ENCODE measurements at places on chromosomes 3 and 15. TPM values are rescaled to one million over a fixed set of nuclear protein-coding genes. Genes with fewer than 3 reads are reported as not detected.

The MCTP2 gene
- 1.1 TPM for total RNA-seq

The CNTN6 gene
- 1.0 TPM for total RNA-seq

The PPP1R2 gene
- total RNA-seq = 49.7 TPM

The FGF12 gene
- total RNA-seq = 0.09 TPM

The CCDC39 gene
- total RNA-seq = 0.23 TPM

The SPESP1 gene
- total RNA-seq = 4.8 TPM

The HIGD2B gene
- not detected for total RNA-seq

The KBTBD13 gene
- not detected for total RNA-seq

The PPARG gene
- 16.6 TPM for total RNA-seq

The ZNF662 gene
- total RNA-seq = 1.4 TPM

The EXD1 gene
- not detected for total RNA-seq

The CIDEC gene
- 92.0 TPM for total RNA-seq

The CAND2 gene
- total RNA-seq = 6.0 TPM

The VEPH1 gene
- 5.3 TPM for total RNA-seq

The CFAP20DC gene
- 5.4 TPM for total RNA-seq

The TGM4 gene
- total RNA-seq = 0.17 TPM

The RPL22L1 gene
- 338 TPM for total RNA-seq

The PRSS50 gene
- not detected for total RNA-seq

The DAZL gene
- total RNA-seq = not detected

The MKRN3 gene
- total RNA-seq = 2.0 TPM

The AP4E1 gene
- total RNA-seq = 8.1 TPM

The C3orf22 gene
- not detected for total RNA-seq

The EPHA3 gene
- total RNA-seq = 1.9 TPM

The HYAL1 gene
- total RNA-seq = 4.0 TPM

The ISL2 gene
- 0.12 TPM for total RNA-seq

The TNFSF10 gene
- total RNA-seq = not detected

The SLC27A2 gene
- total RNA-seq = not detected

The EEFSEC gene
- 15.4 TPM for total RNA-seq

The CHRM5 gene
- under 0.01 TPM for total RNA-seq

The CDCP1 gene
- total RNA-seq = 0.77 TPM

The ZBED2 gene
- under 0.01 TPM for total RNA-seq

The SRPRB gene
- total RNA-seq = 34.5 TPM

The STRIT1 gene
- not detected for total RNA-seq

The P3H2 gene
- total RNA-seq = 6.5 TPM

The PRTG gene
- total RNA-seq = 2.9 TPM

The SERINC4 gene
- total RNA-seq = not detected

The FETUB gene
- total RNA-seq = not detected

The VILL gene
- total RNA-seq = 7.0 TPM

The SUSD5 gene
- total RNA-seq = 4.8 TPM

The PYGO1 gene
- total RNA-seq = 8.2 TPM

The MORC1 gene
- total RNA-seq = not detected

The LOXL1 gene
- total RNA-seq = 313 TPM

The RIOX2 gene
- 33.1 TPM for total RNA-seq

The TRH gene
- 0.85 TPM for total RNA-seq

The MME gene
- total RNA-seq = 143 TPM

The PPM1L gene
- total RNA-seq = 0.93 TPM

The TRIM71 gene
- total RNA-seq = 1.5 TPM

The PAK6 gene
- total RNA-seq = not detected

The SETD2 gene
- total RNA-seq = 21.0 TPM

The MYLK gene
- 7.3 TPM for total RNA-seq

The ISLR2 gene
- under 0.01 TPM for total RNA-seq

The WDR72 gene
- not detected for total RNA-seq

The SEMA5B gene
- total RNA-seq = 0.23 TPM

Measured in pericardium fibroblast (primary cell).